Cardiac muscle cell (in vitro differentiated cells and primary cell): ENCODE measurements at places on chromosomes 11 and 22. TPM values are rescaled to one million over a fixed set of nuclear protein-coding genes. Genes with fewer than 3 reads are reported as not detected.

The FJX1 gene
- total RNA-seq = 4.1 and 6.1 TPM in 2 replicates

The CEND1 gene
- total RNA-seq = 1.6 and 7.6 TPM in 2 replicates

The UBQLN3 gene
- 0.81 and 1.9 TPM in 2 replicates for total RNA-seq

The CLDN5 gene
- 0.74 and 1.0 TPM in 2 replicates for total RNA-seq

The MTMR3 gene
- 12.4 and 22.0 TPM in 2 replicates for total RNA-seq

The DLAT gene
- 70.6 and 77.9 TPM in 2 replicates for total RNA-seq

- no peak for DNase-seq
- peaks cover 20% of the 10 kb centered on the region for H3K27me3 ChIP-seq
- H3K4me3 ChIP-seq = no peak overlapping the region
- H3K36me3 ChIP-seq = no peaks in the 10 kb centered on the region
These were observed 40.8 kb upstream of the IGSF9B start for GRCh38 chr11:133997554-133997953.

- peak; percentile 35 for DNase-seq
- H3K27ac ChIP-seq = no peak overlapping the region
- peak overlapping the region; percentile 46 for H3K4me3 ChIP-seq
- H3K4me1 ChIP-seq = peaks cover 19% of the 10 kb centered on the region
- H3K36me3 ChIP-seq = no peaks in the 10 kb centered on the region
These were observed 545 bp upstream of the TIRAP start for GRCh38 chr11:126282361-126282735.

- no peaks in the 10 kb centered on the region for H3K27me3 ChIP-seq
- no peak overlapping the region for H3K27ac ChIP-seq
- peaks cover 10% of the 10 kb centered on the region for H3K4me1 ChIP-seq
- no peak for DNase-seq
These were observed 30.5 kb downstream of the LRRC10B start for GRCh38 chr11:61539006-61539405.

- peaks cover 7% of the 10 kb centered on the region for H3K27me3 ChIP-seq
- H3K4me1 ChIP-seq = peaks cover 3% of the 10 kb centered on the region
- H3K4me3 ChIP-seq = no peak overlapping the region
- no peak for DNase-seq
- no peaks in the 10 kb centered on the region for H3K36me3 ChIP-seq
These were observed 88.6 kb downstream of the ST3GAL4 start for GRCh38 chr11:126444072-126444471.

DNA sequence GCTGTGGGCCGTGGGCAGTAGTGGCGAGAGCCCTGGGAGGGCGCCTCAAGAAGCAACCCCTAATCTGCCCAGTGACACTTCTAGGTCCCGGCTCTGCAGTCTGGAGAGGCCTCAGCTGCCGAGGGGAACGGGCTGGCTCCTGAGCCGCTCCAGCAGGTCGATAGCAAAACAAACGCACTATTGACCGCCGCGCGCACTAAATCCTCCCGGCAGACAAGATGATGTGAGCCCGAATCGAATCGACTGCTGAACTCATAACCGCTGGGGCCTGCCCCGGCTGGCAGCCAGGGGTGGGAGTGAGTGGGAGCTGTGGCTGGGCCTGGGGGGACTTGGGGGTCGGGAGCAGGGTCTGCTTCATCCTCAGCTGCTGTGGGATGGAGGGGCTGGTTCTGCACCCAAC is 36.1 kb downstream of the FLRT1 start:
- H3K27ac ChIP-seq = no peak overlapping the region
- H3K27me3 ChIP-seq = no peaks in the 10 kb centered on the region
- no peaks in the 10 kb centered on the region for H3K36me3 ChIP-seq
- H3K4me3 ChIP-seq = no peak overlapping the region
- peaks cover 45% of the 10 kb centered on the region for H3K4me1 ChIP-seq

DNA sequence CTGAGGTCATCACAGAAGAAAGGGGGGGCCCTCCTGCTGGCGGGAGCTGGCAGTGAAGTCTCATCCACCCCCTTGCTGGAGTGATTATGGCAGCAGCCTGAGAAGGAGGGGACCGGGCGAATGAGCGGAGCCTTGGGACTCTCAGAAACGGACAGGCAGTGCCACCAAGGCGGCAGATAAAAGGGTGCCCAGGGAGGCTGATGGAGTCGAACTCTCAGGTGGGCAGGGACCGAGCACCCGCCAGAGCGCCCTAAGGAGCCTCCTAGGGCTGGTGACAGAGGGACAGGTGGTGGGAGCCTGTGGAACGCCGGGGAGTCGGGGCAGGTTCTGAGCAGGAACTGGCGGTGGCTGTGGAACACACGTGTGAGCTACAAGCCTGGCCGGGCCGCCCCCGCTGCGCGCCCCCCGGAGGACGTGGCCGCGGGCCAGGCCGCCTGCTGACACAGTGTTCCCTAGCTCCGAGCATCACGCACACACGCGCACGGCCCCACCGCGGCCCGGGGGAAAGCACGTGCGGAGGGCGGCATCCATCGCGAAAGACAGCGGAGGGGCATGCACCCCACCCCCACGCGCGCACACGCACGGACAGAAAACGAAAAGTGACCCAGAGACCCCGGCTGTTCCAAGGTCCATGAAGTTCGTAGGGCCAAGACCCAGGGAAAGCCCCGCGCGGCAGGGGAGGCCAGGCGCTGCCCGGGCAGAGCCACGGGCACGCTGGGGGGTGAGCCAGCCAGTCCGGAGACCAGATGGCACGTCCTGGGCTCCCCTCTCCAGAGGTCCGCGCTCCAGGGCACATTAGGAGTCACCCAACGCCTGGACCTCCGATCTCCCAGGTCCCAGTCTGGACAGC is 1.0 kb downstream of the VWCE start:
- no peaks in the 10 kb centered on the region for H3K4me1 ChIP-seq
- peak; percentile 40 for DNase-seq
- H3K36me3 ChIP-seq = no peaks in the 10 kb centered on the region
- peak overlapping the region; percentile 40 for H3K4me3 ChIP-seq

DNA sequence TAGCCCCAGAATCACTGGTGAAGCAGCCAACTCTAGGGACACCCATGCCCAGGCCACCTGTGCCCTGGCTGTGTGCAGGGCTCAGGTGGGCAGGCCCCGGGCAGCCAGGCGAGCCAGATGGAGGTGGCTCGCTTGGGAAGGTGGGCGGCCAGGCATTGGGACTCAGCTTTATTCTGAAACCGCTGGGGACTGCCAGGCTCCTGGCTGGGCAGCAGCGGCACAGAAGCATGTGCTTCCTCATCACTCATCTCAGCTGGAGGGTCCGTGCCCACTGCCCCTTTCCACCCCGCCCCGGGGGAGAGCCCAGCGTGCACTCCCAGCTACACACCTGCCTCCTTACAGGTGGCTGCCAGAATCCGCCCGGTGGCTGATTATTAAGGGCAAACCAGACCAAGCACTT is 27.1 kb upstream of the SLC22A12 start:
- no peak overlapping the region for H3K27ac ChIP-seq
- DNase-seq = no peak
- peaks cover 14% of the 10 kb centered on the region for H3K4me1 ChIP-seq
- no peaks in the 10 kb centered on the region for H3K36me3 ChIP-seq
- no peaks in the 10 kb centered on the region for H3K27me3 ChIP-seq

GRCh38 chr11:75625991-75626888 is 42.6 kb downstream of the MAP6 start:
- no peak overlapping the region for H3K27ac ChIP-seq
- no peaks in the 10 kb centered on the region for H3K36me3 ChIP-seq
- peaks cover 2% of the 10 kb centered on the region for H3K4me1 ChIP-seq
- peak; percentile 75 for DNase-seq

DNA sequence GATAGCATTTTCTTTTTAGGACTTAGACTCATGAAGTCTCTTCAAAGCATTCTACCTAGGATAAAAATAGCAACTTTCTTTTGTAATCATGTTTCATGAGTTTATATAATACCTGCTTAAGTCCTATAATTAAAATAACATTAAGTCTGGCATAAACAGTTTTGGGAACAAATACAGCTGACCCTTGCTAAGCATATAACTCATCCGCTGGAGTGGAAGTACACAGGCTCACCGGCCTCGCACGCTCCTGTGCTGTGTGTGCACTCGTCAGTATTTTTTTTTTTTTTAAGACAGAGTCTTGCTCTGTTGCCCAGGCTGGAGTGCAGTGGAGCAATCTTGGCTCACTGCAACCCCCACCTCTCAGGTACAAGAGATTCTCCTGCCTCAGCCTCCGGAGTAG is 221.8 kb downstream of the ADAMTS15 start:
- no peak overlapping the region for H3K4me3 ChIP-seq
- DNase-seq = no peak
- no peaks in the 10 kb centered on the region for H3K36me3 ChIP-seq
- H3K27ac ChIP-seq = no peak overlapping the region

DNA sequence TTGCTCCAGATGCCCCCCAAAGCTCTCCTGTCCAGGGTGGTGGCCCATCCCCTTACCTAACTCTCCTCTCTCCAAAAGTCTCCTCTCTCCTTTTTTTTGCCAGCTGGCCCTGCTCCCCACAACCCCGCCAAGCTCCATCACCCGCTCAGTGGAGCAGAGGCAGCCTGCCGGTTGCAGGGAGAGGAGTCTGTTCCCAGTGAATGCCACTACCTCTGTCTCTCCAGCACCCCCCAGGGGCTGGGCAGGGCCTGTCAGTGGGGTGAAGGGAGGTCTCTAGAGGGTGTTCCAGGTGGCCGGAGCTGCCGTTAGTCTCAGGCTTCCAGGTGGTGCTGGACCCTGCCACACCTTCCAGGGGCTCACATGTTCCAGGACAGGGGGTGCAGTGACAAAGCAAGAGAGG is 387.0 kb downstream of the CTTN start:
- no peak overlapping the region for H3K27ac ChIP-seq
- no peak for DNase-seq
- H3K27me3 ChIP-seq = no peaks in the 10 kb centered on the region
- no peaks in the 10 kb centered on the region for H3K36me3 ChIP-seq
- no peak overlapping the region for H3K4me3 ChIP-seq

- no peak for DNase-seq
- H3K27ac ChIP-seq = no peak overlapping the region
- no peaks in the 10 kb centered on the region for H3K36me3 ChIP-seq
- no peaks in the 10 kb centered on the region for H3K27me3 ChIP-seq
- no peaks in the 10 kb centered on the region for H3K4me1 ChIP-seq
- H3K4me3 ChIP-seq = no peak overlapping the region
These were observed 192.5 kb downstream of the FAT3 start for GRCh38 chr11:92416971-92417725.

DNA sequence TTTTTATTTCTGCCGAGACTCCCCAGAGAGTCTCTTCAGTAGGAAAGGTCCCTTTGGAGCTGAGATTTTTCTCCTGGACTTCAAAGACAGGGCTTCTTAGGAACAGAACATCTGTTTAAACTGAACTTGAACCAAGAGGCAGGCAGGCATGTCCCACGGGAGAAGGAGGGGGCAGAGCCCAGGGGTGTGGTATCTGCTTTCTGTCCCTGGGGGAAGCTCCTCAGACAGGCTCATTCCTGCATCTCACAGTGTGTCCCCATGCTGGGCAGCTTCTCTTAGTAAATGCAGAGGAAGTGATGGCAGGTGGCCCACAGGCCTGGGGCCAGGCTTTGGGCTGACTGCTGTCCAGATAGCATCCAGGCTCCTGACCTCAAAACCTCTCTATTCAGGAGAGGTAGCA is 47.3 kb downstream of the TSPAN18 start:
- no peaks in the 10 kb centered on the region for H3K36me3 ChIP-seq
- H3K27me3 ChIP-seq = no peaks in the 10 kb centered on the region
- no peak overlapping the region for H3K4me3 ChIP-seq
- peak; percentile 33 for DNase-seq
- H3K4me1 ChIP-seq = peaks cover 19% of the 10 kb centered on the region

- no peaks in the 10 kb centered on the region for H3K36me3 ChIP-seq
- no peak overlapping the region for H3K4me3 ChIP-seq
- H3K27ac ChIP-seq = no peak overlapping the region
- DNase-seq = no peak
These were observed 8.4 kb upstream of the ALG8 start for GRCh38 chr11:78147807-78148206.

GRCh38 chr22:48670731-48671130 is 1156.9 kb downstream of the BRD1 start:
- no peaks in the 10 kb centered on the region for H3K4me1 ChIP-seq
- H3K4me3 ChIP-seq = no peak overlapping the region
- no peaks in the 10 kb centered on the region for H3K36me3 ChIP-seq
- no peaks in the 10 kb centered on the region for H3K27me3 ChIP-seq
- H3K27ac ChIP-seq = no peak overlapping the region

DNA sequence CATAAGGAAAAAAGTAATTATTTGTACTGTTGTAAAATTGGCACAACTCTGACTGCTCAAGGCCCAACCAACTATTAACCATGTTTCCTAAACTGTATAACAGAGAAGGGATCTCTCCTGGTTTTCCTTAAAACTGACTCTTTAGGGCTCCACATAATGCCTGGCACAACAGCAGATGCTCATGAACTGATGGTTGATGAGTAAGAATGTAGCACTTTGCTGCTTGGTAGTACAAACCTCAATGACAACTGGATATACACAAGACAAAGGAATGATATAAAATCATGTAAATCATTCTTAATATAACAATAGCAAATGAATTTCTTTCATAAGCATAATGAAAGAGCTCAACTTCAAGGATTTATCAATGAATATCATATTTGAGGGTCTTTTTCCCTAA is 11.7 kb downstream of the MSANTD2 start:
- no peaks in the 10 kb centered on the region for H3K27me3 ChIP-seq
- peaks cover 3% of the 10 kb centered on the region for H3K4me1 ChIP-seq
- H3K27ac ChIP-seq = no peak overlapping the region
- no peak overlapping the region for H3K4me3 ChIP-seq
- no peak for DNase-seq
- H3K36me3 ChIP-seq = no peaks in the 10 kb centered on the region

DNA sequence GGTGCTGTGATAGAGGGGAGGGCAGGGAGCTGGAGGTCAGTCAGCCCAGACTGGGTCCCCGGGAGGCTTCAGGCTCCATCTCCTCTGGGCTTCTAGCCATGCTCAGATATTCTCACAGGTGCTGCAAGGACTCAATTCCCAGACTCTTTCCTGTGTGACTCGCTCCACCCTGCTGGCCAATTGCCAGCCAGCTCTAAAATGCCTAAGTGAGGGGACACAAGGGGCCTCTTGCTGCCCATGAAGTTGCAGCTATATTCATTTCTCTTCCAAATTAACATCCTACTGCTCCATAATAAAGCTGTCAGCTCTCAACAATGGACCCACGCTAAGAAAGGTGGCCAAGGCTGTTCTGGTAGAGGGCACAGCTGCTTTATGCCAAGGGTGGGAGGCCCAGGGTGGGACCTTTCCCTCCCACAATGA is 101.5 kb downstream of the PLEKHA7 start:
- no peak overlapping the region for H3K27ac ChIP-seq
- H3K4me3 ChIP-seq = no peak overlapping the region
- H3K36me3 ChIP-seq = no peaks in the 10 kb centered on the region
- no peaks in the 10 kb centered on the region for H3K27me3 ChIP-seq

GRCh38 chr11:16217631-16218030 is 138.7 kb downstream of the SOX6 start:
- no peak overlapping the region for H3K4me3 ChIP-seq
- H3K4me1 ChIP-seq = no peaks in the 10 kb centered on the region
- no peaks in the 10 kb centered on the region for H3K27me3 ChIP-seq
- DNase-seq = no peak
- no peak overlapping the region for H3K27ac ChIP-seq
- no peaks in the 10 kb centered on the region for H3K36me3 ChIP-seq
